ENCODE measurements at places on chromosomes 3 and 15.

DNA sequence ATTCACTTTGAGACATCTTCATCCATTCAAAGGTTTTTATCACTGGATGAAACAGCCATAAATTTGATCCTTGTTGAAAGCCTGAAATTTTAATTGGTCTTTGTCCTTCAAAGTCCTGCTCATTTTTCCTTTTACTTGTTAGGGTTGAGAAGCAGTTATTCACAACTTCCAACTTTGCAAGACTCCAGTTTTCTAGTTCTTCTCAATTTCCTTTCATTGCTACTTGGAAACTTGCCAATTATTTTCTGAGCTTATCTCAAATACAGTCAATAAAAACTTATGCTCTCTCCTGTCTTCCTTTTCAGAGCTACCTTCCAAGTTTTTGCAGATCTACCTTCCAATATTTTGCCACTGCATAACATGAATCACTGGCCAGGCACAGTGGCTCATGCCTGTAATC, 23.7 kb upstream of the CD276 start:
- no peak for DNase-seq

DNA sequence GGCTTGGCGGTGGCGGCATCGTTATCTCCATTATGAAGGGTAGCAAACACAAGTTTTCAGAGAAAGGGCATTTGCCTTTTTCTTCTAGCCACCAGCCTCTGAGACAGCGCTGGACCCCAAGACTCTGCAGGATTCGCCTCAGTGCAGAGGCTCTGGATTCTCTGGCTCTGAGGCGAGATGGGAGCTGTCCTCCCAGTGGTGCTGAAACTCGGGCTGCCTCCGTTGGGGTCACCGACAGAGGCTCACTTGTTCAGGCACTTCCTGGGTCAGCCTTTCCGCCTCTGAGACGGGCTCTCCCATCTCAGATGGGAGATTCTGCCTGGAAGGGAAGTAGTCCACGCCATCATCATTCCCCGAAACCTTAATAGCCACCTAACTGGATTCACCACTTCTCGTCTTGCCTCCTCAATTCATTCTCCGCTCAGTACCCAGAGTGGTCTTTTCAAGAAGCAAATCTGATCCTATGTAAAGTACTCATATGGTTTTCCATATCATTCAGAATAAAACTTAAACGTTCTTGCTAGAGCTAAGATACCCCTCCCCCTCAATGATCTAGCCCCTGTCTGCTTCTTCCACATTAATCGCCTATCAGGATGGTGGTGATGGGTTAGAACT, 76.9 kb downstream of the RHCG start:
- no peak for DNase-seq

DNA sequence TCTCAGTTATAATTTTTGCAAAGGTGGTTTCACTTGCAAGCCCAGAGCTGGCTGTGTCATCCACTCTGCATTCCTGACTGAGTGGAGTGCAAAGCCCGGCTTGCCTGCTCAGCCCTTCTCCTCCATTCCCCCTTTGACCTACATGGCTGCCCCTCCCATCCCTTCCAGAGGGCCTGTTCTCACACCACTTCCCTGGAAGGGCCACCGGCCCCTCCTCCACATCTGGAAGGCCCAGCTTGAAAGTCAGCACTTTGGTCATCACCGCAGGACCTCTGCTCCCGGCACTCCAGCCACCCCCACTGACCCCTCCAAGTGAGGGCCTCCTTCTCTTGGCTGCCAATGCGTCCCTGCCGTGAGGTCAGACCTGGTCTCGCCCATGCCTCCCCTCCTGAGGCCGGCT, 74.1 kb upstream of the RNF7 start:
- no peak for DNase-seq

DNA sequence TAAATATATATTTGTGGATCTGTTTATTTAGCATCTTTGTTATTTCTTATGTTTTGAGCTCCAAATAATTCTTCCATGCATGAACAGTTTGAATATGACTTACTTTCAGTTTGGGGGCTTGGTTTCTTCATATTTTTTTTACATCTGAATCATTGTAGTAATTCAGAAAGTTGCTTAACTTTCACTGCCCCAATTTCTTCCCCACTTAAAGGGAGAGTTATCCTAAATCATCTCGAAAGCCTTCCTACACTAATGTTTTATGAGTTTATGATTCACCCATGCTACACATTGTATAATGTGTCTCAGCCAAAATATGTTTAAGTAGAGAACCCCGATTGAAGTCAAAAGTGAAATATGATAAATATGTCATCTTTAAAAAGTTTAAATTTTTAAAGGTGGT, 47.8 kb downstream of the SPRED1 start:
- DNase-seq, result no peak

DNA sequence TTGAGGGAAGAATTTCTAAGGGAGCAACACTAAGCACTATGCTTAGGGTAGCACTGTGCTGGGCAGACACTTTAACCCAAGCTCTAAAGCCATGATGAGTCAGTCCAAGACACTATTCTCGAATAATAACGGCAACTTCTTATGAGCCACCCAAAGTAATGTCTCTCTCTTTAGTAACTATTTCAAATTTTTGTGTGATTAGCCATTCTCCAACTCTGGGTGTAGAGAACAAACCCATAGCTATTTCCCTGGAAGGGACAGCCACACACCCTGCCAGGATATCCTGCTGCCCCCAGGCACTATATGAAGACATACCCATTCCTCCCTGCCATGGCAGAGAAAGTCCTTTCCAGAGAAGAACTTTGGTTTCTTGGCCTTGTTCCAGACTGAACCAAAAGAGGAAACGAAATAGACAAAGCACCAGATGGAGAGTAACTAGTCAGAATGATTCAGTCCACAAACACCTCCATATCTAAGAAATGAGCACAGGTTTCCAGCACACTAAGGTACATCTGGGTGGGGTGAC, 384.9 kb upstream of the THBS1 start:
- no peak for DNase-seq

- DNase-seq, result no peak
Measured at GRCh38 chr3:100299016-100299415, 35.5 kb upstream of the NIT2 start.

DNA sequence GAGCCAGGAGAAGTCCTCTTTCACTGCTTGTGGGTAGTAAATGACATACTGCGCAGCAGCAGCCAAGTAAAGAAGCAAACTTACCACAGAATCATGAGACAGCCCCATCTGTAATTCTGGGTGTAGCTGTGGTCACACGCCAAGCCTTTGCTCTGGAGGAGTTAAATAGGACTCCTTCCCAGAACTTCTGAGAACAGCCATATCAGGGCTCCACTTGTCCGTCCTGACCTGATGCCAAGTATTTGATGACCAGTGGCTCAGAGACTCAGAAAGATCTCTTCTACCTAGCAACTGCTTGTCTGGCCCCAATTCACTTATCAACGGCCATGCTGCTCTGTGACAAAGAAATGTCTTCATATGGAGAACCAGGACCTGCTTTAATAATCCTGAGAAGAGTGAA, 20.6 kb upstream of the GOLIM4 start:
- DNase-seq, result no peak

DNA sequence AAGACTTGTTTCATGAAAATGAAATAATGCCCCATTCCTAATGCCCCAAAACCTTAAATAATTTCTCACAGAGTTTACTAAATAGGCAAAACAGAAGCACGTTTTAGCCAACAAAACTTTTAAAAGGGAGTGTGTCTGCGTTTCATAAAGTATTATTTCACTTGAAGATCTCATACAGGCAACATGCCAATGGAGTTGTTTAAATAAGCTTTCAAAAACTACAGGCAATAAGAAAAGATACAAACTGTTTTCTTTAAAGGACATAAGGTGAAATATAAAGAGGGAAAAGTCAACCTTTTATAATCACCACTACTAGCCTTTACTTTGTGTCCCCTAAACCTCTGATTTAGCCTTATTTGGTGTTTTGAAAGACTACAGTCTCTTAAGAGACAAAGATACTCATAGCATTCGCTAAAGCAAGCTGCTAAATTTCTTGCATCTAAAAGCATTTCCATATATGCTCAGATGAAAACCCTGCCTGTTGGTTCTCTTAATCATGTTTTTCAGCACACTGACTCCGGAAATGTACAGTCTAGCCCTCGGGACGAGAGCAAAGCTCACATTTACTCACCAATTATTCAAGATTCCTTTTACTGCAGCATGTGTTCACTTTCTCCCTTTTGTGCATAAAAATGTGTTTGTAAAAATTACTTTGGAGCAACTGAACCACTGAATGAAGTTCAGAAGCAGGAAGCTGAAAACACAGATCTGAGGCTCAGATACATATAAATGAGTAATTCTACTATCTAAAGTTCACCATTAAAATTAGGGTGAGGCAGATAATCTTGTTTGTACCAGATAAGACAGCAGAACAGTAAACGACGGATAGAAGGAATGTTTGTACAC, 119.0 kb downstream of the GOLIM4 start:
- DNase-seq, result no peak

DNA sequence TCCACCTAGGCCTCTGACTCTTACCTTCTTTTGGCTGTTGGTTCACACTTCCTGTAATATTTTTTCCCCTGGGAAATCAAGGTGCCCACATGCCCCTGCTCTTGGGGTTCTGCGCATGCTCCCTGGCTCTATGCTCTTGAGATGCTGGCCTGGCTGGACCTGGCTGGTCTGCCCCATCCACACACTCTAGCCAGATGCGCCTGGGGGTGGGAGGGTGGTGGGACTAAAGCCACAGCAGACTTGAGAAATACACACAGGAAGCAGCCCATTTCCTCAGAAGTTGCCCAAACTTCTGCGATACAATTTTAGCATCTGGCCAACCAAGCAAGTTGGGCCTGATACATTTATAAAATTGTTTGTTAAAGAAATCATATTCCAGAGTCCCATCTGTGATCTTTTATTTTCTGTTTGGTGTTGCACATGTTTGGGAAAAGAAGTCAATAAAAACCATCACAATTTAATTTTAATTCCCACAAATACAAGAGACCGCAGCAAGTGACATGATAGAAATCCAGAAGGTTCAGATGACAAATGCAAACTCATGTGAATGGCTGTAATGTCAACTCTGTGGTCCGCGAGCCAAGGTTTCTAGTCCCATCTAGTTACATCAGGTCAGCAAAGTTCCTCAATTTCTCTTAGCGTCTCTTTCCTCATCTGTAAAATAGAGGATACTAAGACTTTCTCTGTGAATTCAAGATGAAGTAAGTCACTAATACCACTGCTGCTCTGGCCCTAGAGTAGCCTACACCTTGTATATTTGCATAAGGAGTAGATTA, 55.9 kb upstream of the MEF2A start:
- no peak for DNase-seq

GRCh38 chr15:63054985-63055384, 12.4 kb downstream of the TPM1 start:
- DNase-seq, result no peak

DNA sequence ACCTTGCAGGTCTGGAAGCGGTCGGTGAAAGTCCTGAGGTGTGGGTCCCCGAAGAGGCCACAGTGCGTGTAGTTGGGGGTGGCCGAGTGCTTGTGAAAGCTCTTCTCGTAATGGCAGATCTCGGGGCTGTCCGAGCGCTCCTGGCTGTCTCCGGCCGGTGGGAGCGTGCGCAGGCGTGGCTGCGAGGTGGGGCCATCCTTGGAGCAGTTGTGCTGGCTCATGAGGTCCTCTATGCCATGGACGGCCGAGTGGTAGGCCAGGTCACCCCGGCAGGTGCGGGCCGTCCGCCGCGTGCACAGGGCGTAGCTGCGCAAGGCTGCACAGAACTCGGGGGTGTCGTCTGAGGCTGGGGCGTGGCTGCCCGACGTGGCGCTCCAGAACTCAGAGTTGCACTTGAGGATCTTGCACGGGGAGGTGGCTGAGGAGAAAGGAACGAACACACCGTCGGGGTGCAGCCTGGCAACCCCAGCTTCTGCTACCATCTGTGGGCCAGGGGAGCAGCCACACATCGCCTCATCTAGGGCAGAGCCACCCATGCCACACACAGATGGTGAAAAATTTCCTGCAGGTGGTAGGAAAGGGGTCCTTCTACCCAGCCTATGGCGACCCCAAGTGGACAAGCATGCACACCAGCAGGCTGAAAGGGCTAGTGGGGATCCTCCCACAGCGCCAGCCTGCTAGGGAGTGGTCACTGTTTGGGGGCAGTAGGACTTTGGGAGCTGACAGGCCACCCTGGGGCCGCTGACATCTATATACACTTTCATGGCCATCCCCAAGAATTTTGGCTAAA, 36.7 kb downstream of the RGMA start:
- DNase-seq, result no peak
